ENCODE measurements at places on chromosomes 3 and 15. TPM values are rescaled to one million over a fixed set of nuclear protein-coding genes. Genes with fewer than 3 reads are reported as not detected.
A peak's percentile ranks its signal among the peaks of the same experiment; 100 is the strongest.

Gene CDC25A
- 0.73 TPM for total RNA-seq

Gene FOXB1
- not detected for total RNA-seq

Gene GOLGA6D
- total RNA-seq = not detected

Gene TRIM71
- total RNA-seq = not detected

Gene CRYBG3
- total RNA-seq = 23.0 TPM

Gene GAP43
- total RNA-seq = 0.20 TPM

Gene CDCP1
- total RNA-seq = 0.55 TPM

DNA sequence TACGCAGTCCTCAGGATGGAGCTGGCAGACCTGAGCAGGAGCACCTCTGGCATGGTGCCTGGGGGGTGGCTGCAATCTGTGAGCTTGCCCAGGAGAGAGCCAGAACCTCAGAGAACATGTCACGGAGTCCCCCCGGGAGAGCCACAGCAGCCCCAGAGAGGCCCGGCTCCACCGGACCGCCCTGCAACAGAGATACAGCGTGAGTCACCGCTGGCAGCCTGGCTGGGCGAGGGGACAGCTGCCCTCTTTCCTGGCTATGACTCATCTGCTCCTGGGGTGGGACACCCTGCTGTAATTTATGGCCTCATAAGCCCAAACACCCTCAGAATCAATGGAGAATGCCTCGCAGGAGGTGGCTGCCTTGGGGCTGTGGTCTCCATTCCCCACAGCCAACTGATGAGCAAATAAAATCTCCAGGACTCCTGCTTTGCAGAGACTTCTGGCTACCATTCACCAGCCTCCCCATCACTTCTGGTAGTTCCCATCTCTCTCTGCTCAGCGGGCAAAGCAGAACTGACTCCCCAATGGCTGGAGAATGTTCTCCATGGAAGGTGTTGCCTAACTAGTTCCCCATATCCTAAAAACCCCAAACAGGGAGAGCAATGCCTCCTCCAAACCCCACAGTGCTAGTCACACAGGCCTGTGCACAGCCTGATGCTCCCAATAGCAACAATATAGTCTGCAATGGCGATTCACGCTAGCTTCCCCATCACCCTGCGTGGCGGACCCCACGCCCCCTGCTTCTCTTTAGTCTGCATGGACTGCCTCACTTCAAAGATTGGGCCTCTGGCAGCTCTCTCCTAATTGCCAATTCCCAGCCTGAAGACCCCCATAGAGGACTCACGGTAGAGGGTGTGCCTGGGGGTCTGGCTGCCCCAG lies 21.6 kb downstream of the ACSBG1 start:
- no peak overlapping the region for H3K4me3 ChIP-seq
- DNase-seq = peak; percentile 68
- no peaks in the 10 kb centered on the region for H3K27me3 ChIP-seq
- peaks cover 77% of the 10 kb centered on the region for H3K4me1 ChIP-seq
- H3K27ac ChIP-seq = peak overlapping the region; percentile 80

DNA sequence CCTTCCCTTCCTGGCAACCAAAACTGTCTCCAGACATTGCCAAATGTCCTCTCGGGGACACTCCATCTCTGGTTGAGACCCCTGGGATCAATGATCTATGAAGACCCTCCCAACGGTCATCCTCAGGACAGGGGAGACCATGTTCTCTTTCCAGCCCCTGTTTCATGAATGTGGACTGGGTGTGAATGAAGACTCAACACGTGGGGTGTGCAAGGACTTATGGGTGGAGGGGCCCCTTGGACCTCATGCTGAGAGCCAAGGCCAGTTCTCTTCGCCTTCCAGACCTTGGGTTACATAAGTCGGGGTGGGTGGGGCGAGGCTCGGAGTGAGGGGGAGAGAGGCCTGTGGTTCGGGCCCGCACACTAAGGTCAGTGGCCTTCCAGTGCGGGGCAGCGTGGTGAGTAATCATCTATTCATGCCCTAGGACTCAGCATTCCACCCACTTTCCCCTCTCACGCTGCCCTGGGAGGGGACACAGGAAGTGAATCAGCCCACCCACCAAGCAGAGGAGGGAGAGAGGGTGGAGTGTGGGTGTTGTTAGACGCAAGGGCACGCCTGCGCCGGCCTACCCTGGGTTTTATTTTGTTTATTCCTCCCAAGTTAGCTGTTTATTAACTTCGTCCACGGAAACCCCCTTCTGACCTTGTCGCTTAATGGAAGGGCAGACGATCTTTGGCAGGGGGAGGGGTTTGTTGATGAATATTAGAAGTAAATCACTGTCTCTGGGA lies 6.7 kb downstream of the PAQR5 start:
- no peaks in the 10 kb centered on the region for H3K36me3 ChIP-seq
- no peak overlapping the region for H3K27ac ChIP-seq
- H3K4me1 ChIP-seq = no peaks in the 10 kb centered on the region
- no peak for DNase-seq

GRCh38 chr3:10804183-10804648 lies 11.8 kb upstream of the SLC6A11 start:
- H3K36me3 ChIP-seq = no peaks in the 10 kb centered on the region
- no peak for DNase-seq
- H3K27me3 ChIP-seq = no peaks in the 10 kb centered on the region
- H3K27ac ChIP-seq = no peak overlapping the region

DNA sequence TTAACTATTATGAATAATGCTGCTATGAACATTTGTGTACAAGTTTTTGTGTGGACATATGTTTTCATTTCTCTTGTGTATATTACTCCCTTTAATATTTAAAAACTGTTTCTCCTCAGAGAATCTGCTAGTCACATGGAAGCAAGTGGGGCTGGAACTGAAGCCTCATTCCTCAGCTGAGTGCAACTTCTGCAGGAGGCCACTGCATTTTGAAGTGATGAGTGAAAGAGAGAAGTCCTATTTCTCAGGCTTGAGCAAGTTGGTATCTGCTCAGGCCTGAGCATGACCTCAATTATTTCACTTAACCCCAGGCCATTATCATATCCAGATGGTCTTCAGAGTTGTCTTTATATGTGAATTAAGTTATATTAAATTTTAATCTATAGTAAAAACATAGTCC lies 11.5 kb downstream of the TLR9 start:
- H3K36me3 ChIP-seq = peaks cover 66% of the 10 kb centered on the region
- DNase-seq = no peak
- H3K27me3 ChIP-seq = no peaks in the 10 kb centered on the region
- H3K27ac ChIP-seq = no peak overlapping the region
- H3K4me1 ChIP-seq = peaks cover 14% of the 10 kb centered on the region

GRCh38 chr3:174857301-174857700 lies 1.8 kb upstream of the NAALADL2 start:
- H3K4me3 ChIP-seq = no peak overlapping the region
- H3K36me3 ChIP-seq = no peaks in the 10 kb centered on the region
- H3K4me1 ChIP-seq = no peaks in the 10 kb centered on the region
- H3K27me3 ChIP-seq = no peaks in the 10 kb centered on the region
- no peak for DNase-seq

DNA sequence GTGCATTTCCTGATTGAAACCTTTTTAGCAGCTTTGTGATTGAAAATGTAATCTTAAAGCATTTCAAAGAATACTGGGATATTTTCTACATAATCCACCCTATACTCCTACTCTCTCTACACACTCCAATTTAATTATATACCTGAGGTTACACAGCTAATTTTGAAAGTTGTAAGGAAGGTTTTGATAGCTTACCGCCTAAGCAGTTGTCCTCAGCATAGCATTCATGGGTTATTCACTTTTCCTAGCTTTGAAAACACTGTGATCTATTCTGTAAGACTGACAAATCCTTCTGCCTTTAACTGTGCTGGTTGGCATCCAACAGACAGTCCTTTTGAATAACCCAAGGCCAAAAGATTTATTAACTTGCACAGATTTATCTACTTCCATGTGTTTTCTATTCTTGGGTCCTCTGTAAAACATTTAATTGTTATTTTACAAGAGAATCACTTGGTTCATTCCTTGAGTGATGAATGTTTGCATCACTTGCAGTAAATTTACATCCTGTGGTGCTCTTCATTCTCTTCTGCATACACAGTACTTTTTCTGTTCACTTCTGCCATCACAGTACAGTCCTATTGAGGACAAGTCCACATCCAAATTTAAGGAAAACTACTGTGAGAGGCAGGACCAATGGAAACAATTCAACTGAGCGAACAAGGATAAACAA lies 44.8 kb downstream of the SERPINI1 start:
- H3K4me1 ChIP-seq = no peaks in the 10 kb centered on the region
- H3K36me3 ChIP-seq = no peaks in the 10 kb centered on the region
- H3K27me3 ChIP-seq = no peaks in the 10 kb centered on the region
- no peak overlapping the region for H3K27ac ChIP-seq
- DNase-seq = no peak
- H3K4me3 ChIP-seq = no peak overlapping the region

- H3K27me3 ChIP-seq = no peaks in the 10 kb centered on the region
- H3K27ac ChIP-seq = no peak overlapping the region
- H3K4me1 ChIP-seq = no peaks in the 10 kb centered on the region
These were observed 777.4 kb downstream of the TUSC7 start for GRCh38 chr3:117486719-117487716.

GRCh38 chr3:45986303-45986982 lies 9.2 kb downstream of the FYCO1 start:
- peak overlapping the region; percentile 100 for H3K27ac ChIP-seq
- H3K36me3 ChIP-seq = no peaks in the 10 kb centered on the region
- H3K27me3 ChIP-seq = no peaks in the 10 kb centered on the region
- H3K4me3 ChIP-seq = no peak overlapping the region

DNA sequence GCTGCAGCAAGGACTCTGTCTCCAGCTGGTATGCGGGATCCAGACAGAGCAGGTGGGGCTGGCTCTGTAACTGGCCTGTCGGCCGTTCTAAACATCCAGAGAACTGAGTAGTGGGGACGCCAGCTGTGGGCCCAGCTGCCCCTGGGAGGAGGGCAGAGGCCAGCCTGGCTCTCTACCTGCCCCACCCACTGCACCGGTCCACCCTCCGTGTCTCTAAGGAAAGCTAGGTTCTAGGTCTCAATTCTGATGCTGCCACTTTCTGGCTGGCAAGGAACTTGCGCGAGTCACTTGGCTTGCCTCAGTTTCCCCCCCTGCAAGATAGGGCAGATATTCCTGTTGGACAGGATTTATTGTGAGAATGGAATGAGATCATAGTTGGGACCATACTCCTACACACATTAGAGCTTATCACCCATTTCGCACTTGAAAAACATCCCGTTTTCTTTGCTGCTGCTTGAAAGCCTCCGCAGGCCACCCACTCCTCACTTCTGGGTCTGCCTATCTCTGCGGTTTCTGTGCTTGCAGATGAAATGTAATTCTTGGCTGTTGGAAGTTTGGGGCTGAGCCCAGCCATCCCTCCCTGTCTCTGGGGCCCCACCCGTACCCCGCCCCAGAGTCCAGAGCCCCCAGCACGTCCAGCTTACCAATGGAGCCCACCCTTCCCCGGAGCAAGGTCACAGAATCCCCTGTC lies 65.8 kb downstream of the IQSEC1 start:
- H3K27ac ChIP-seq = no peak overlapping the region
- DNase-seq = no peak
- no peak overlapping the region for H3K4me3 ChIP-seq
- no peaks in the 10 kb centered on the region for H3K27me3 ChIP-seq

DNA sequence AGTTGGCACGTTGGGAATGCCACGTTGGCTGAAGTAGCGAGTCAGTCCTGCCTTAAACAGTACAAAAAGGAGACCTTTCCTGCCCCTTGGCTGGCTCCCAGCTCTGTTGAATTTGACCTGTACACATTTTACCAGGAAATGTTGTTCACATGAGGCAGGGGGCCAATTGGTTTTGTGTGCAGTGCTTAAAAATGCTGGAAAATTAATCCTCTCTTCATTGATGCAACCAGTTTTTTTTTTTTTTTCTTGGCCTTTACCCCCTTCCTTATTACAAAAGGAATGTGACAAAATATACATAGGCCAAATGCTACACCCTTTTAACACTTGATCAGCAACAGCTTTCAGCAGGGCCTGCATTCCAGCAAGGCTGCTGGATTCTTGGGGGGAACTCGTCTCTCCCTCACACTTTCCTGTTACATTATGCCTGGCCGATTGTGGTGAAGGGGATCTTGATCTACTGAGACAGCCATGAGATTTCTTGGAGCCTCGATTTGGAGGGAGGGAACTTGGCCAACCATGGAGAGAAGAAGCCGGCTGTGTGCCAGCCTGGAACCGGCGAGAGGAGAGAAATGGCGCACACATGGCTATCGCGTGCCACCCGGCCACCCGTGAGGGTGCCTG lies 93.1 kb downstream of the DNASE1L3 start:
- H3K4me3 ChIP-seq = no peak overlapping the region
- peak overlapping the region; percentile 51 for H3K27ac ChIP-seq
- H3K27me3 ChIP-seq = no peaks in the 10 kb centered on the region
- no peak for DNase-seq

GRCh38 chr3:150216041-150216811 lies 191.9 kb upstream of the TSC22D2 start:
- H3K36me3 ChIP-seq = no peaks in the 10 kb centered on the region
- no peaks in the 10 kb centered on the region for H3K27me3 ChIP-seq
- H3K4me3 ChIP-seq = no peak overlapping the region
- peak overlapping the region; percentile 70 for H3K27ac ChIP-seq

DNA sequence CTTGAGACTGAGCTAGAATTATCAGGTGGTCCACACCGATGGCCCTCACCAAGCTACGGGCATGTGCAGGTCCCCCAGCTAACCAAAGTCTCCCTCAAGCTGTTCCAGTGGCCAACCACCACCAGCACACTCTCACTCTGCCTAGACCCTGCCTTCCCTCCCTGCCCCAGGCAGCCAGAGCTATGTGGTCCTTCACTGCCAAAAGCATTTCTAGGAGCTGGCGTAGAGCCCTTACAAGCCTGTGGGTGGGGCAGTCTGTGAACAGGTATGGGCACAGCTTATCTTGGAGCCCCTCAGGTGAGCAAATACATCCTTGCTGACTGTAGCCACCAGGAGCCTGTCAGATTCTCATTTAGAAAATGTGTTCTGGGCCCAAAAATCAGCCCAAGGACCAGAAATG lies 159.8 kb upstream of the PPP2R3A start:
- H3K36me3 ChIP-seq = no peaks in the 10 kb centered on the region
- no peaks in the 10 kb centered on the region for H3K27me3 ChIP-seq
- no peak for DNase-seq
- no peak overlapping the region for H3K4me3 ChIP-seq
- no peak overlapping the region for H3K27ac ChIP-seq

GRCh38 chr3:97719156-97719821 lies 45.3 kb upstream of the ARL6 start:
- peak overlapping the region; percentile 18 for H3K4me3 ChIP-seq
- H3K4me1 ChIP-seq = no peaks in the 10 kb centered on the region
- H3K27me3 ChIP-seq = no peaks in the 10 kb centered on the region
- peak; percentile 40 for DNase-seq

GRCh38 chr15:74053517-74053916 lies 28.8 kb downstream of the GOLGA6A start:
- H3K4me3 ChIP-seq = no peak overlapping the region
- no peak overlapping the region for H3K27ac ChIP-seq
- DNase-seq = no peak
- H3K36me3 ChIP-seq = no peaks in the 10 kb centered on the region
